Stimulated activated CD8-positive, alpha-beta memory T cell treated with anti-CD3 and anti-CD28 coated beads, Interleukin-4, amount 100 ng/mL, for 4 hours (primary cell): ENCODE measurements at places on chromosomes 4 and X.

DNA sequence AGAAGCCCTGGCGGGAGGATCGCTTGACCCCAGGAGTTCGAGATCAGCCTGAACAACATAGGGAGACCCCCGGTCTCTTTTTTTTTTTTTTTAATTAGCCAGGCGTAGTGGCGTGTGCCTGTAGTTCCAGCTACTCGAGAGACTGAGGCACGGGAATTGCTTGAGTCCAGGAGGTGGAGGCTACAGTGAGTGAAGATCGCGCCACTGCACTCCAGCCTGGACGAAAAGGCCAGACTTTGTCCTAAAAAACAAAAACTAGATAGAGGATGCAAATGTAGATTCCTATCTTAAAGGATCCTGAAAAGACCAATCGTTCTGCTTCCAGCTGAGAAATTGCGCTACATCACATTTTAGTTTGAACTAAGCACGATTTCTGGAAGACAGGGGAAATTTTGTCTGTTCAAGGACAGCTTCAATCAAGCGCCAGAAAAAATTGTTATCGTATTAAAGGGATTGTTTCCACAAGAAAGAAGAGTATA is 627 bp upstream of the HSD17B11 start:
- DNase-seq, result no peak

DNA sequence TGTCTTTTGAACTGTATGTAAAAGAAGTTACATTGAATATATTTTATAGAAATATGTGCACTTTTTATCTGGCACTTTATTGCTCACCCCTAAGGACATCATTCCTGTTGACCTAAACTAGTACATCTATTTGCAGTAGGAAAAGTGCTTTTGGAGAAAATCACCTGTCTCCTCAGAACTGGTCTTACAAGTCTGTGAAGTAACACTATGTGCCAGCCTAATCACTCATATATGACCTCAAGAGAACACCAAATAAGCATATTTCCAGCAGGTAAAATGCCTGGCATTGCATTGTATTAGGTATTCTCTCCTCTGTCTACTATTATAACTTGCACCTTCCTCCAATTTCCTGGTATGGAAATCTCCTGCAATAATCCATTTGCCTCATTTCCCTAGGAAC is 4.0 kb upstream of the GASK1B start:
- no peak for DNase-seq

- DNase-seq, result no peak
Observed at GRCh38 chrX:129771266-129771995, 8.3 kb upstream of the SASH3 start.

- DNase-seq, result no peak
Observed at GRCh38 chrX:123157586-123157985, 26.5 kb upstream of the GRIA3 start.

- no peak for DNase-seq
Observed at GRCh38 chr4:83146841-83147240, 32.3 kb upstream of the PLAC8 start.

- no peak for DNase-seq
Observed at GRCh38 chr4:150023489-150023888, 54.8 kb upstream of the DCLK2 start.

DNA sequence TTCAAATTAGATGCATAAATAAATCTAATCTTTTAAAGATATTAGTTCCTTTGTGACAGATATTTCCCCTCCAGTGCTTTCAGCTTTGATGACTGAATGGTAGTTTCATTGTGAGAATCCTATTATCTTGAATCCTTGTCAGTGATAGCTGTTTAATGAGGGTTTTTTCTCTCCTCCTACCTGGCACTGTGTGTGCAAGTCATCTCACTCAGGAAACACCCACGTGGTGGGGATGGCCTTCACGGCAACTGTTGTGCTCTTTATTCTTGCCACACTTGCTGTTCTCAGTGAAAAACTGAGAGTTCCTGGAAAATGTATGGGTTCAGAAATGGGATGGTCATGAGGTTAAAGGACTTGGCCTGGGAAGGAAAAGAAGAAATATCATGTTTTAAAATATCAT is 129.9 kb downstream of the SPRY1 start:
- DNase-seq, result no peak

DNA sequence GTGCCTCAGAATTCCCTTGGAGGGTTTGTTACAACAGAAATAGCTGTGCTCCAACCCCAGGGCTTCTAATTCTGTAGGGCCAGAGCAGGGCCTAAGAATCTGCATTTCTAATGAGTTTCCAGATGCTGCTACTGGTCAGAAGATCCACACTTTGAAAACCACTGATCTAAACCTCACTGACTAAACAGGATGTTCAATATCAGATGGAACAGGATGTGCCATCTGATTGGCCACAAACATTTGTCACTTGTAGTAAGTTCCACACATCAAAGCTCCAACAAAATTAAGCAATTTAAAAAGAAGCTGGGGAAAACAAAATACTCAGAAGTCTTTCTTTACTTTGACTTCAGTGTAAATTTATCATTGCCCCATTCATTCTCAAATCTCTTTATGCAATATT is 14.3 kb downstream of the CASK start:
- DNase-seq, result no peak

DNA sequence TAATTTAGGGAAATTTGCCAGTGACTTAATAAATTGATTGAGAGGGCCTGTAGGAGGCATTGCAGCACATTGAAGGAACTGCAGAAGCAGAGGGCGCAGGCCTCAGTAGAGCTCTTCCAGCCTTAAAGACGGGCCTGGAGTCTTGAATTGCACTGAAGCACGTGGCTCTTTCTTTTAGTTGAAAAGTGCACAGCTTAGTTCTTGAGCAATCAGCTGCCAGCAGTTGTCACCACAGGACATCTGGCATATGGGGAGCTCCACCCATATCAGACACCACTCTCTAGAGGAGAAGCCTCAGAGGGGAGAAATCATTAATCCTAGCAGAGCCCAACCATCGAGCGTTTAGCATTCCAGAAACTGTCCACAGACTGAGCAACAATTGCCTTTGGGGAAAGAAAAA is 16.0 kb upstream of the FGF16 start:
- DNase-seq, result no peak

- DNase-seq, result no peak
Observed at GRCh38 chrX:40245488-40246071, 147.8 kb upstream of the BCOR start.

DNA sequence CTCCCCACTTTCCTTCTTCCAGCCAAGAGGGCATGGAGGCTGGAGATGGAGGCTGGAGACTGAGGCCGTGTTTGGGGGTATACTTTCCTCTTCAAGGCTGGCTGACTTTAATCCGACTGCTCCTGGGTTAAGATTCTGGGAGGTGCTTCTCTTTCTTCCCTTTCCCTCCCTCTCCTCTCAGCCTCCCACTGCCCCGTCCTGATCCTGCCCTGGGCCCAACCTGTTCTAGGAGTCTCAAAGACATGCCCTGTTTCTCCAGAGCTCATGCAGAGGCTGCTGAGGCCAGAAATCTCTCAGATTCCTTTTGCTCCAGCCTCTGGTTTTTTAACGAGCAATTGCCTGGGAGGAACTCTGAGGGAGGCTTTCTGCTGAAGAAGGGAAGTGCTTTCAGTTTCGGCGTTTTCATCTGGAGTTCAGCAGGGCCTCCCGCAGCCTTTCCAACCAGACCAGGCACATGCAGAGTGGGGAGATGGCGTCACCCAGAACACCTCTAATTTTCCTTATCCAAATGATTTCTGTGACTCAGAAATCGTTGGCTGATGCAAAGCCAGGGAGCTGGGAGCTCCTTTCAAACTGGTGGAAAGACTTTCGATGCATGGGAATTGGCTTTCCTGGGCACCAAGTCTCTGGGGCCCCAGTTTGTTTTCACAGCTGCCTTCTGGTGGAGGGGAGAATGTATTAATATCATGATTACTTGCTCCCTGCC is 34.5 kb upstream of the FAM9C start:
- no peak for DNase-seq

GRCh38 chr4:16072168-16072567 is 11.7 kb downstream of the PROM1 start:
- no peak for DNase-seq

DNA sequence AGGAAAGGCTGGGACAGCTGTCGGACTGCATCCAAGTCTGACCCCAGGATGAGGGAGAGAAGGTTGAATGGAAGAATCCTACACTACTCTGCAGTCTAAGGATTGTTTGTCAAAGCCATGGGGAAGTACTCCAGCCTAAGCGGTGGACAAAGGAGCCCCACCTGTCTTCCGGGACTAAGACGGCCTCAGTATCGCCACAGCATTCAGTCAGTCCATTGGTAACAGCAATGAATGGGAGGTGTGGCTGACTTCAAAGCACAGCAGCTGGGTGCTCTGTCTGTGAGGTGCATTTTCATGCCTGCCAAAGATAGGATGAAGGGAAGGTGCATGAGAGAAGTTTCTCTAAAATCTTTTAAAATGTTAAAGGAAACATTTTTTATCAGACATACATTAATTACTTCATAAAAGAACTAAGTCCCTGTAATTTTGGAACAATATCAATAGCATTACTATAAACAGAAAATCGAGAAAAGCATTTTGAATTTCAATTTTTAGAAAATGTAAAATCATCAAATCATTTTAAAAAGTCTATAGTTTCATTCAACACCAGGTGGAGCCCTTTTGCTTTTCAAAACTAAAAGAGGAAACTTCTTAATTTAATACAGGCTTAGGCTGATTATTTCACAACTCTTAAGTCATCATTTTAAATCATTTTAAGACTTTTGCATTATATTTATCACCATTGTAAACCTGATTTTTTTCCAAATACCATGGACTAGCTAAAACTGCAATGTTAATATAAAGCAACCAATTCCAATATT is 27.6 kb upstream of the INTU start:
- DNase-seq, result no peak

DNA sequence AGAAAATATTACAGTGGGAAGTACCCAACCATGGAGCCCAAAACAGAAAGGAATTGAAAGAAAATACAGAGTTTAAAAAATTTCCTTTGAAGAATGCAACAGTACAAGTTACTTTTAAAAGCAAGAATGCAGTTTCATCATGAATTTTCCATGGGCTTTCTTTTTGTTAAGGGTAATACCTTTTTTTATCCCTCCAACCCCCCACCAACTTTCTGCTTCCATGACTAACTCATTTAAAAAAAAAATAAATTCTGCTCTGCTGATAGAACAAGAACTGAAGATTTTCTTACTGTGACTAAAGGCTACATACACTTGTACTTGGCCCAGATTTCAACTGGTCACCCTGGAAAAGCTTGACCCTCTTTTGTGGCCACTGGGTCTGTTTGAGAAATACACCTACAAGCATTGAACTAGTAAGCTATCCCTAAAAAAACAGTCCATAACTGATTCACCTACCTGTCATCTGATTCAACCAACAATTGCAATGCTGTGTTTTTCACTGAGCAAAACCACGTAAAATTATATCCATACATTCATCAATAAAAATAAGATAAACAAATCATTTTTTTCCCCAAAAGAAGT is 214.2 kb downstream of the NSUN7 start:
- no peak for DNase-seq

GRCh38 chr4:163697121-163697520 is 202.6 kb downstream of the TMA16 start:
- DNase-seq, result no peak

DNA sequence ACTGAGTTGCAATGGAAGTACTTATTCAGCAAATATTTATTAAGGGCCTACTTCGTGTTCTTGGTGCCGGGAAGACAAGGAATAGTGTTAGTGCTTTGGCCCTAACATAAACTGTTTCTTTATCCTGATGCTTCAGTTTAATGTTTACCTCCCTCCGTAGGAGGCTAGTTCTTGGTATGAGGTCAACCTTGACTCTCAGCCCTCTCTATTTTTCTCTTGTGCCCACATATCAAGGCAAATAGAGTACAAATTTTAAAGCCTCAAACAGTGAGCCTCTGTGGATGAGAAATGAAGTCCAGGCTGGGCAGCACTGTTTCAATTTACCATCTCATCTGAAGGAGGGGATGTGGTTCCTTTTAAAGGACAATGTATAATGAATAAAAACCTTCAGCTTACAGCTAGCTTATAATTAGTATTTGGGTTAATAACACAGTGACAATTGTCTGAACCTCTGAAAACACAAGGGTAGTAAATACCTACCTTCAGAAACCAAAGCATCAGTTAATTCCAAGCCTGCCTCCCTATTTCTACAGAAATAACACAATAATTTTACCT is 68.5 kb downstream of the SH3RF1 start:
- no peak for DNase-seq

GRCh38 chrX:153491918-153492317 is 2.9 kb upstream of the BGN start:
- DNase-seq, result no peak

GRCh38 chrX:11954176-11954575 is 184.1 kb upstream of the FRMPD4 start:
- no peak for DNase-seq

DNA sequence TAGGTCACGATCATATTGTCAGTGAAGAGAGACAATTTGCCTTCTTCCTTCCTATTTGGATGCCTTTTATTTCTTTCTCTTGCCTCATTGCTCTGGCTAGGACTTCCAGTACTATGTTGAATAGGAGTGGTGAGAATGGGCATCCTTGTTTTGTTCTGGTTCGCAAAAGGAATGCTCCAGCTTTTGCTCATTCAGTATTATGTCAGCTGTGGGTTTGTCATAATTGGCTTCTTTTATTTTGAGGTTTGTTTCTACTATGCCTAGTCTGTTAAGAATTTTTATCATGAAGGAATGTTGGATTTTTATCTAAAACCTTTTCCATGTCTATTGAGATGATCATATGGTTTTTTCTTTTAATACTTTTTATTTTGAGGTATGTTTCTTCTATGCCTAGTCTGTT is 152.3 kb upstream of the MAD2L1 start:
- DNase-seq, result no peak

- no peak for DNase-seq
Observed at GRCh38 chr4:145883101-145883694, 55.4 kb downstream of the ZNF827 start.

- no peak for DNase-seq
Observed at GRCh38 chrX:140765043-140765784, 55.7 kb downstream of the LINC00632 start.

DNA sequence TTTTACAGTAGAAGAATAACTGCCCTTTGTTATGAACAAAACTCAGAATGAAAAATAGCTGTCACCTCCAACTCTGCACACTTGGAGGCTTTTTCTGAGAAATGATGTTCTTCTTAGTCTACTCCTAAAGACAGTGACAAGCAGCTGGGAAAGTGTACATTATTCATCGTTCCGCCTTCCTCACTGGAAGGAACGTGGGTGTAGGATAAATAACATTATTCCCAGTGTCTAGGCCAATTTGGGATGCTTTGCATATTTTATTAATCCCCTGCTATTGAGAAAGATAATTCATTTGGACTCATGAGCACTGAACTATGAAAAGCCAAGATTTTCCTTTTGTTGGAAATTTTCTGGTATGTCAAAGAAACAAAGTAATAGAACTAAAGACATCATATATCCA is 87.8 kb downstream of the VCX2 start:
- no peak for DNase-seq

DNA sequence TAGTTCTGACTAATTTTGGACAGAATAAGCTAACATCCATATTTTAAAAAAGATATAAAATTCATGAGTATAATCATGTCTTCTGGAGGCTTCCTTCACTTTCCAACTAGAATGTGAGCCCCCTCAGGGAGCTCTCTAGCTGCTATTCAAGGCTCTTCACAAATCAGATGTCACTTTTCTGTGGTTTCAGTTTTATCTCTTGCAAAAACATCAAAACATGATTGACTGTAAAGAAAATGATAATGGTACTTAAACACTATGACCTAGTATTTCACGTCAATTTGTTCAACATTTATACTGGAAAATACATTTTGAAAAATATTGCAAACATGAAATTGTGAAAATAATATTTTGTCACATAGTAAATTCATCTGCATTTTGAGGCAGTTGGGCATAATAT is 234.2 kb downstream of the UNC5C start:
- DNase-seq, result no peak

- no peak for DNase-seq
Observed at GRCh38 chr4:8648296-8648695, 55.7 kb downstream of the CPZ start.
